Natural killer cell (primary cell): ENCODE measurements at places on chromosomes 3 and 15. TPM values are rescaled to one million over a fixed set of nuclear protein-coding genes. Genes with fewer than 3 reads are reported as not detected.

The LTK gene
- total RNA-seq, result 4.9 TPM

The SEC22A gene
- total RNA-seq, result 21.2 TPM

GRCh38 chr3:62672988-62673313 is 202.3 kb downstream of the CADPS start:
- no peaks in the 10 kb centered on the region for H3K4me1 ChIP-seq
- no peaks in the 10 kb centered on the region for H3K36me3 ChIP-seq
- no peak overlapping the region for H3K27ac ChIP-seq
- H3K4me3 ChIP-seq, result no peak overlapping the region

DNA sequence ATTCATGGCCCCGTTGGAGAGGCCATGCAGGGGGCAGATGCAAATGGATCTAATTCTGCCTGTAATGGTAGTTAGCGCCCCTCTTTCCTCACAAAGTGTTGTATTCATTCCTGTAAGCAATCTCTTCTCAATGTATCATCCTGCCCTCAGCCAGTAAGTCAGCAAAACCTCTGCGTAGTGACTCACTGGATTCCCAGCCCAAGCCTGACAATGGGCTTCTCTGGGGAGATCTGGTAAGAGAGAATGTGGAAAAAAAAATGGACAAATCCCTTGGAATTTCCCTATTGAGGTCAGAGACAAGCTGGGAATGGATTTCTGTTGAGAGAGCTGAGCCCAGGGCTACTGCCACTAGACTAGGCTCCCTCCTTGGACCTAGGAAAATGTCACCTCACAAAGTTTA is 25.4 kb downstream of the ADPGK start:
- no peaks in the 10 kb centered on the region for H3K4me1 ChIP-seq
- no peaks in the 10 kb centered on the region for H3K27me3 ChIP-seq
- no peak overlapping the region for H3K27ac ChIP-seq
- no peak for DNase-seq
- no peak overlapping the region for H3K4me3 ChIP-seq

DNA sequence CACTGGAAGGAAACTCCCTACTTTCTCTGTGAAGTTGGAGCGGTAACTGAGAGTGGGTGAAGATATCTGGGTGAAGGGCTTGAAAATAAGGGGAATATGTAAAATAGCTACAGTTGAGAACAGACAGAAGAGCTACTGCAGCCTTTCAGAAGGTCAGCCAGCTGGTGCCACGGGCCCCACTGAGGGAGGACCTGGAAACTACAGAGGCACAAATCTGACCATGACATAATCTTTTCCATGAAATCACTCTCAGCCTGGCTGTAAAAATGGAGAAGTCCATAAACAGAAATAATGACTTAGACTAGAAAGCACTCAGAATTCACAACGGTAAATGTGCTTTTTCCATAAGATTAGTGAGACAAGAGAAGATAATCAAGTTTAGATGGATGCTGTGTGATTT is 46.4 kb downstream of the ST3GAL6 start:
- no peaks in the 10 kb centered on the region for H3K4me1 ChIP-seq
- H3K4me3 ChIP-seq, result no peak overlapping the region
- H3K27ac ChIP-seq, result no peak overlapping the region
- H3K27me3 ChIP-seq, result no peaks in the 10 kb centered on the region
- no peak for DNase-seq

- H3K27me3 ChIP-seq, result no peaks in the 10 kb centered on the region
- no peak overlapping the region for H3K4me3 ChIP-seq
- no peak overlapping the region for H3K27ac ChIP-seq
- DNase-seq, result no peak
Observed at GRCh38 chr3:24591661-24592555, 97.3 kb upstream of the THRB start.

DNA sequence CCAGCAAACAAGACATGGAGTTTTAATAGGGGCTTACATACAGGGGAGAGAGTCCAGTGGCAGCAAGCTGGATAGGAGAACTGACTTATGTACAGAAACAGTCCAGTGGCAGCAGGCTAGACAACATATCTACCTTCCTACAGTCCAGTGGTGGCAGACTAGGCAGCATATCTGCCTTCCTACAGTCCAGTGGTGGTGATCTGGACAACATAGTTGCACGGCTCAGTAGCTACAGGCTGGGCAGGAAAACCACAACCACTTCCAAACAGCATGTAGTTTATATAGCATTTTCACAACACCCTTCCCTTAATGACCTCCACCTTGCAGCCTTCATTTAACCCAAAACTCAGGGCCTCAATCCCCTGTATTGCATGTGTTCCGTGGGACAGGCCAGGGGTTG is 181.3 kb upstream of the EIF1B start:
- H3K36me3 ChIP-seq, result no peaks in the 10 kb centered on the region
- H3K4me1 ChIP-seq, result peaks cover 4% of the 10 kb centered on the region
- H3K4me3 ChIP-seq, result no peak overlapping the region
- no peak for DNase-seq

- no peaks in the 10 kb centered on the region for H3K36me3 ChIP-seq
- no peak overlapping the region for H3K4me3 ChIP-seq
- no peaks in the 10 kb centered on the region for H3K4me1 ChIP-seq
- no peaks in the 10 kb centered on the region for H3K27me3 ChIP-seq
- no peak for DNase-seq
Observed at GRCh38 chr3:89426060-89426459, 318.6 kb downstream of the EPHA3 start.

- no peak overlapping the region for H3K4me3 ChIP-seq
- no peaks in the 10 kb centered on the region for H3K4me1 ChIP-seq
- no peaks in the 10 kb centered on the region for H3K36me3 ChIP-seq
Observed at GRCh38 chr3:60463685-60464084, 787.6 kb downstream of the FHIT start.

GRCh38 chr3:22244761-22245521 is 493.9 kb upstream of the ZNF385D start:
- no peak overlapping the region for H3K27ac ChIP-seq
- H3K4me3 ChIP-seq, result no peak overlapping the region
- H3K36me3 ChIP-seq, result no peaks in the 10 kb centered on the region
- DNase-seq, result no peak
- no peaks in the 10 kb centered on the region for H3K27me3 ChIP-seq
- no peaks in the 10 kb centered on the region for H3K4me1 ChIP-seq

- H3K36me3 ChIP-seq, result no peaks in the 10 kb centered on the region
- H3K27ac ChIP-seq, result peak overlapping the region; percentile 4
- H3K4me3 ChIP-seq, result no peak overlapping the region
Observed at GRCh38 chr15:70035719-70036077, 62.0 kb downstream of the TLE3 start.

- H3K4me3 ChIP-seq, result no peak overlapping the region
- H3K27me3 ChIP-seq, result no peaks in the 10 kb centered on the region
- DNase-seq, result peak; percentile 2
- no peaks in the 10 kb centered on the region for H3K4me1 ChIP-seq
- H3K27ac ChIP-seq, result no peak overlapping the region
Observed at GRCh38 chr3:126124896-126125295, 41.0 kb upstream of the SLC41A3 start.

- H3K27me3 ChIP-seq, result no peaks in the 10 kb centered on the region
- H3K4me1 ChIP-seq, result peaks cover 3% of the 10 kb centered on the region
- peaks cover 48% of the 10 kb centered on the region for H3K36me3 ChIP-seq
- H3K27ac ChIP-seq, result no peak overlapping the region
- no peak overlapping the region for H3K4me3 ChIP-seq
Observed at GRCh38 chr3:70981231-70981880, 602.2 kb downstream of the FOXP1 start.

- H3K4me1 ChIP-seq, result no peaks in the 10 kb centered on the region
- H3K27me3 ChIP-seq, result no peaks in the 10 kb centered on the region
- no peak for DNase-seq
- H3K4me3 ChIP-seq, result no peak overlapping the region
Observed at GRCh38 chr15:42121682-42122081, 27.3 kb upstream of the PLA2G4D start.

GRCh38 chr3:129582799-129583198 is 23.7 kb downstream of the PLXND1 start:
- H3K27me3 ChIP-seq, result no peaks in the 10 kb centered on the region
- H3K4me1 ChIP-seq, result peaks cover 30% of the 10 kb centered on the region
- peaks cover 8% of the 10 kb centered on the region for H3K36me3 ChIP-seq
- no peak overlapping the region for H3K27ac ChIP-seq
